ENCODE measurements at places on chromosomes 4 and X. TPM values are rescaled to one million over a fixed set of nuclear protein-coding genes. Genes with fewer than 3 reads are reported as not detected.

DNA sequence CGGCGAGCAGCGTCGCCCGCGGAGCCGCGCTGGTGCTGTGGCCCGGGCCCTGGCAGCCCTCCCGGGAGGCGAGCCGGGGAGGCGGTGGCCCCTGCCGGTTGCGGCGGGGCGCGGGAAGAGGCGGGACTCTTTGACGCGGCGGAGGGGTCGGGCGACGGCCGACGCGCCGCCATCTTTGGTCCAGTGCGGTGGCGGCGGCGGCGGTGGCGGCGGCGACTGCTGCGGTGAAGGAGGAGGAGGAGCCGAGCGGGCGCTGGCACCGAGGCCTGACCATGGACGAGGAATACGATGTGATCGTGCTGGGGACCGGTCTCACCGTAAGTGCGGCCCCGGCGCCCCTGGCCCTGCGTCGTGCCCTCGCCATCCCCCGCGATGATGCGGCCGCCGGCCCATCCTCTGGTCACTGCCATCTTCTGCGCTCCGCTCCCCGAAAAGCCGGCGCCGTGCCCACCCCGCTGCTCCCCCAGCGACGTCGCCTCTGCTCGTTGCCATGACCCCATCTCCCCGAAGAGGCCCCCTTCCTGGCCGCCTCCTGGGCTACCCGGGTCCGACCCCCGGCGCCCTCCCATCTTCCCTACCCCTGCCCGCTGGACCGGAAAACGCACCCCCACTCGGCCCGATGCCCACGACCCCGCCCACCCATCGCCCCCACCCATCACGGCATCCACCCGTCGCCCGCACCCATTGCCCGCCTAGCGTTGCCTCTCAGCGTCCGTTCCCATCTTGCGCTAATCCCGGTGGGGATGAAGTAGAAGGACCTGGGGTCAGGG lies at the start of gene GDI1:
GDI1 (plus strand) TSS at position 172 of the 770 bp plus-strand sequence; CDS start at position 273, 101 bp downstream.
- peak; percentile 67 for ATAC-seq

GRCh38 chr4:165393704-165394103 lies 14.9 kb downstream of the CPE start:
- no peak for ATAC-seq

The ADH1C gene
- total RNA-seq = not detected

The IRAK1 gene
- 224 TPM for total RNA-seq

The KDR gene
- total RNA-seq = not detected

The METTL14 gene
- 44.2 TPM for total RNA-seq

GRCh38 chr4:61877893-61878292 lies 677.8 kb downstream of the ADGRL3 start:
- ATAC-seq = peak; percentile 23

- no peak for ATAC-seq
Measured at GRCh38 chrX:11474021-11474420, 180.8 kb downstream of the AMELX start.

DNA sequence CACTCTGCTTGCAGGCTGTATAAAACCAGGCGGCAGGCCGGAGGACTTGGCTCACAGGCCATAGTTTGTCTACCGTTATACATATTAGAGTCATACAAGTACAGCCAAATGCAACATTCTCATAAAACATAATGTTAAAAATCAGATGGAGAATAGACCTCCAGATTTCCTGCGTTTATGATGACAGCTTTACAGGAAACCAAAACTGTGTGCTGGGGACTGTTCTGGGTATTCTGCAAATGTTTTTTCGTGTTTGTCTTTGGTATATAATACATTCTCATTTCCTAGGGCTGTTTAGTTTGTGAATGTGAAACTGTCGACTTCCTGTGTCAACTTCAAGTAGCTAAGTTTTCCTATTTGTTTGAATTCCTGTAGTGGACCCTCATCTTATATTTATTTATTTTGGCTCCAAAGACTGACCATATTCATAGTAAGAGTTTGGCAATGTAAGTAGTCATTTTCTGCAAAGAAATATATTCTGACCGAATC lies 79.5 kb upstream of the FAM9C start:
- peak; percentile 40 for ATAC-seq

DNA sequence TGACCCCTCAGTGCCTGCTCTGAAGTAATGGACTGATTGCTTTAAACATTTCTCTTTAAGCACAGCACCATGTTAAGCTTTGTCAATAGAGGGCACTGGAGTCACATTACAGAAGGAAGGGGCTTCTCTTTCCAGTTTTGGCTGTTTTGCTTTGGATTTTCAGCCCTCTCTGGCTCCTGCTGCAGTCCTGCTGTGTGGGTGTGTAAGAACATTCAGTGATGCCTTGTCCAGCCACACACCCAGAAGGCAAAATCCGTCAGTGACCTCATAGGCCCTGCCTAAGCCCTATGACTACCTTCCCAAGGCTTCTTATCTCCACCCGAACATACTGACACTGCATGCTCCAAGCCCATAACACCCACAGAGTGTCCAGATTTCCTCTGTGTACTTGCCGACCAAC lies 215.3 kb upstream of the CTSO start:
- no peak for ATAC-seq

The THAP9 gene
- 1.5 TPM for total RNA-seq

The CT45A10 gene
- not detected for total RNA-seq

- ATAC-seq = no peak
Measured at GRCh38 chr4:101192244-101192643, 155.1 kb downstream of the PPP3CA start.

The EPHA5 gene
- total RNA-seq = not detected

DNA sequence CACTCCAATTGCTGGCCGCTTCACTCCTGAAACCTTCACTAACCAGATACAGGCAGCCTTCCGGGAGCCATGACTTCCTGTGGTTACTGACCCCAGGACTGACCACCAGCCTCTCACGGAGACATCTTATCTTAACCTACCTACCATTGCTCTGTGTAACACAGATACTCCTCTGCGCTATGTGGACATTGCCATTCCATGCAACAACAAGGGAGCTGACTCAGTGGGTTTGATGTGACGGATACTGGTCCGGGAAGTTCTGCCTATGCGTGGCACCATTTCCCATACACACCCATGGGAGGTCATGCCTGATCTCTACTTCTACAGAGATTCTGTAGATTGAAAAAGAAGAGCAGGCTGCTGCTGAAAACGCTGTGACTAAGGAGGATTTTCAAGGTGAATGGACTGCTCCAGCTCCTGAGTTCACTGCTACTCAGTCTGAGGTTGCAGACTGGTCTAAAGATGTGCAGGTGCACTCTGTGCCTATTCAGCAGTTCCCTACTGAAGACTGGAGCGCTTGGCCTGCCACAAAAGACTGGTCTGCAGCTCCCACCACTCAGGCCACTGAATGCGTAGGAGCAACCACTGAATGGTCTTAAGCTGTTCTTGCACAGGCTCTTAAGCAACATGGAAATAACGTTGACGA lies 35.8 kb upstream of the PRDM8 start:
- no peak for ATAC-seq

- no peak for ATAC-seq
Measured at GRCh38 chrX:2679534-2680485, 11.3 kb upstream of the CD99 start.

DNA sequence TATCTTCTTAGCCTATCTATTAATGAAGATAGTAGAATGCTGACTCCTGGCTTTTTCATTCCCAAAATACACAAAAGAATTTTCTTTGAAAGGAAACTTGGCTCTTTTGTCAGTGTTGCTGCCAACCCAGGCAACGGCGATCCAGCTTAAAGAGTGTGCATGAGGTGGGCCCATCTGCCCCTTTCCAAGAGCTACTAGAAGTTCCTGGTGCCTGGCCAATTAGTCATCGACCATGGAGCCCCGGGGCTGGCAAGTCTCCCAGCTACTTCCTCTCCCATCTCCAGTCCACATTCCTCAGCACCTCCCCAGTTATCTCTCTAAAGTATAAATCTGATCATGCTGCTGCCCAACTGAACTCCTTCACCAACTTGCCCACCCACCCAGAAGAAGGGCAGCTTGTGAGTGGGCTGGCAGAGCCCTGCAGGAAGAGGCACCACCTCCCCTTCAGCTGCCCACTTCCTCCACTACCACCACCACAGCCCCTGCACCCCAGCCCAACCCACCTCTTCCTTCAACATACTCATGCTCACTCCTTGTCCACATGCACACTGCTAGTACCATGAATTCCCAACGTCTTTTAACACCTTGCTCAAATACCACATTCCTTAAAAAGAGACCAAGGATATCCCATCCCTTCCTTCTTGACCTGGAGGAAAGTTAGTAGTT lies 158.2 kb upstream of the MAP3K15 start:
- no peak for ATAC-seq

The GPRASP1 gene
- total RNA-seq = 1.4 TPM

The CCNA2 gene
- total RNA-seq = 59.5 TPM

GRCh38 chr4:158056689-158057245 lies 116.1 kb downstream of the GASK1B start:
- ATAC-seq = no peak

GRCh38 chr4:102334624-102335023 lies 10.7 kb downstream of the SLC39A8 start:
- ATAC-seq = no peak

The FHDC1 gene
- total RNA-seq = 0.32 TPM

The SULT1E1 gene
- not detected for total RNA-seq

GRCh38 chr4:18020145-18020670 lies 1.3 kb downstream of the LCORL start:
- no peak for ATAC-seq

GRCh38 chrX:66163849-66164411 lies at the start of gene HEPH:
TSS of gene HEPH (plus strand) at chrX:66164247. CDS start at chrX:66170571, 6,324 bp downstream.
- no peak for ATAC-seq
